NCI-H460 (cell line): ENCODE measurements at places on chromosomes 3 and 15. TPM values are rescaled to one million over a fixed set of nuclear protein-coding genes. Genes with fewer than 3 reads are reported as not detected.

Gene SH2D7
- total RNA-seq: not detected in 2 replicates

Gene GOLGA8T
- 0.35 and 0.52 TPM in 2 replicates for total RNA-seq

Gene ALCAM
- total RNA-seq: 72.7 and 73.9 TPM in 2 replicates

Gene UROC1
- total RNA-seq: not detected in 2 replicates

Gene DGKG
- 14.5 and 17.5 TPM in 2 replicates for total RNA-seq

Gene PIK3R4
- total RNA-seq: 22.8 and 29.2 TPM in 2 replicates

Gene MAGI1
- 1.3 and 1.7 TPM in 2 replicates for total RNA-seq

Gene PAQR5
- total RNA-seq: 6.3 and 8.8 TPM in 2 replicates

Gene CCR3
- total RNA-seq: not detected in 2 replicates

Gene CGNL1
- total RNA-seq: 0.82 and 0.98 TPM in 2 replicates

Gene ADAMTS9
- total RNA-seq: 7.6 TPM in 2 replicates

Gene LSMEM2
- total RNA-seq: not detected in 2 replicates

Gene C3orf49
- total RNA-seq: 31.1 and 34.7 TPM in 2 replicates

Gene CPN2
- not detected in 2 replicates for total RNA-seq

Gene PLA2G4D
- not detected in 2 replicates for total RNA-seq

Gene ITGA11
- total RNA-seq: 0.09 and 0.12 TPM in 2 replicates

Gene MFGE8
- 60.7 and 67.1 TPM in 2 replicates for total RNA-seq

Gene PLSCR2
- 0.43 TPM in 1 of 2 replicates, not detected in the other for total RNA-seq

Gene TXNRD3
- 4.2 and 5.6 TPM in 2 replicates for total RNA-seq

Gene PTH1R
- 0.20 and 0.30 TPM in 2 replicates for total RNA-seq

Gene CFAP91
- not detected in 2 replicates for total RNA-seq

Gene GABRR3
- total RNA-seq: not detected in 2 replicates

Gene INSYN1
- total RNA-seq: 0.02 TPM in 1 of 2 replicates, not detected in the other

Gene GMPPB
- 7.8 and 8.7 TPM in 2 replicates for total RNA-seq

Gene NUP210
- 48.5 and 52.6 TPM in 2 replicates for total RNA-seq

Gene ALDH1A2
- not detected in 2 replicates for total RNA-seq

Gene ABHD17C
- 6.7 and 7.8 TPM in 2 replicates for total RNA-seq

Gene INKA1
- 0.10 and 0.26 TPM in 2 replicates for total RNA-seq

Gene TMEM87A
- total RNA-seq: 67.1 and 73.4 TPM in 2 replicates

Gene MYNN
- total RNA-seq: 10.7 and 14.7 TPM in 2 replicates

Gene COMMD2
- total RNA-seq: 38.2 and 43.4 TPM in 2 replicates

Gene FHIT
- 1.6 and 2.1 TPM in 2 replicates for total RNA-seq

Gene NKTR
- 18.9 and 26.9 TPM in 2 replicates for total RNA-seq

Gene MESP2
- not detected in 2 replicates for total RNA-seq

Gene PPP2R3A
- 2.8 and 2.9 TPM in 2 replicates for total RNA-seq

Gene HRH1
- total RNA-seq: 4.5 and 5.8 TPM in 2 replicates

Gene TEX55
- not detected in 2 replicates for total RNA-seq

Gene SOX14
- not detected in 2 replicates for total RNA-seq

Gene FBLN2
- total RNA-seq: not detected in 2 replicates

Gene C3orf85
- not detected in 2 replicates for total RNA-seq

Gene SERINC4
- total RNA-seq: 0.12 TPM in 1 of 2 replicates, not detected in the other

Gene PRKCI
- total RNA-seq: 34.1 and 38.8 TPM in 2 replicates

Gene IMPG2
- total RNA-seq: 0.12 TPM in 1 of 2 replicates, not detected in the other

Gene RBP2
- not detected in 2 replicates for total RNA-seq

Gene PTX3
- 16.1 and 23.8 TPM in 2 replicates for total RNA-seq

Gene SPATA12
- 0.12 TPM in 1 of 2 replicates, not detected in the other for total RNA-seq

Gene CLDN16
- total RNA-seq: 0.78 and 0.87 TPM in 2 replicates
